Umbilical cord (tissue), 2 donors: ENCODE measurements at places on chromosomes 7 and 10.

DNA sequence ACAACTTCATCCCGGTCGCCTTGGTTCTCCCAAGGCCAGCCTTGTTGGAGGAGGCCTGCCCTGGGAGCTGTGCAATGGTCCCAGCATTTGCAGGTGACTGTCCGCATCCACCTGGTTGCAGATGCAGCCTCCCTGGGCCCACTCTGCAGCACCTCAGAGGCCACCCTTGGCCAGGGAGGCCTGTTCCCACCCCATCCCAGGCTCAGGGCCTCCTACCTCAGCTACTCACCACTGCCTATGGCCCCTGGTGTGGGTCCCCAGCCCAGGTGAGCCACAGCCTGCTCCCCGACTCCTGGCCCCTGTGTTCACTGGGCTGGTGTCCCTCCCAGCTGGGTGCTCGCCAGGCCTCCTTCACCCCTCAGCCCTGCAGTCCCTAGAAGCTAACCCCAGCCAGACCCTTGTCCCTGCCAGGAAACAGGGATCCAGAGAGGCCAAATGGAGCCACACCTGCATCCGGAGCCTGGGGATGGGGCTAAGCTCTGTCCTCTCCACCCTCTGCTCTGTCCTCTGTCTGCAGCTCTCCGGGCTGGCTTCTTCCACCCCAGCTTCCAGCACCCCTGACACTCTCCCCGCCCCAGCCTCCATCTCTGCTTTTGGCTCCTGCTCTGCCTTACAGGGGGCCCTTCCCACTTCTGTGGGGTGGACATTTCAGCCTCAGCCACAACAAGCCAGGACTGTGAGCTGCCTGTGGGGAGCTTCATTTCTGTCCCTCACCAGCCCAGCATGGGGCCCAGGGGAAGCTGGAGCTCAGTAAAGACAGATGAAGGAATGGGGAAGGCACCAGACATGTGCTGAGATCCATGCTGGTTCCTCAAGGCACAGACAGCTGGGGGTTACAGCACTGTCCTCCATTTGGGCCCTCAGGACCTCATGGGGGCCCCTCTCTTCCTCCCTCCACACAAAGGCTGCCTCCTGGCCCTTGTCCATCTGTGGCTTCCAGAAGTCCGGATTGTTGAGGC is 35.6 kb upstream of the ANTXRL start:
- no peak for DNase-seq

GRCh38 chr10:21692916-21693315 is 158.9 kb downstream of the MLLT10 start:
- no peak for DNase-seq

- no peak for DNase-seq
Observed at GRCh38 chr7:155731871-155732270, 80.4 kb downstream of the SHH start.

- DNase-seq: no peak
Observed at GRCh38 chr7:50644586-50644985, 79.4 kb upstream of the DDC start.

DNA sequence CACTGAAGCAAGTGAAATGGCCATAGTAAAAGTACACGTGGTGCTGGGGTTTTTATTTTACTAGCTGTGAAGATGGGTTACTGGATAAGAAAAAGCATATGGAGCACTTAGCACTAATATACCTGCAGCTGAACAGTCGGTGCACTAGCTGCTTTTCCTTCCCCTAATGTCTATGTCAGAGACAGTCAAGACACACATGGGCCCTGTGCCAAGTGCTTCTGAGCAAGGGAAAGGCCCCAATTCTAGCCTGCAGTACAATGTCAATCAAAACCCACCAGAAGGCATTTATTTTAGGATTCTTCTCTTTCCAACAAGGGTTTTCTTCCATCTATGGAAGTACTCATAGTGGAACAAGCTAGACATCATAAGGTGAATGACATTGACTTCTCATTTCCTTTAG is 716.7 kb downstream of the CCSER2 start:
- DNase-seq: no peak
